ENCODE measurements at places on chromosomes 2 and 18.

GRCh38 chr2:239893236-239893515 lies 132.0 kb downstream of the NDUFA10 start:
- DNase-seq = no peak

DNA sequence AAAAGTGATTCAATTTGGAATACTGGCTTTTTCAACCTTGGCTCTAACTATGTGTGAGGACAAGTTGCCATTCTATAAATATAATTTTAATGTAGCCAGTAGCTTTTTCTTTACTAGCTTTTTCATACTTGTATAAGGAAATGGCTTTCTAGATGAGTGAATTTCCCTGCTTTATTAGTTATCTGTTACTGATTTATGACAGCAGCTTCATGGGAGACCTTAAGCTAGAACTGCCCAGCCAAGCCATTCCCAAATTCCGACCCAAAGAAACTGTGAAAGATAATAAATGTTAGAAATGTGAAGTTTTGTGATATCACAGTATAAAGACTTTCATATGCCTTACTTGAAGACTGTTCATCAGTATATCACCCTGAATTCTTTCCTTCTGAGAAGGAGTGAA lies 32.3 kb downstream of the BABAM2 start:
- DNase-seq = no peak

DNA sequence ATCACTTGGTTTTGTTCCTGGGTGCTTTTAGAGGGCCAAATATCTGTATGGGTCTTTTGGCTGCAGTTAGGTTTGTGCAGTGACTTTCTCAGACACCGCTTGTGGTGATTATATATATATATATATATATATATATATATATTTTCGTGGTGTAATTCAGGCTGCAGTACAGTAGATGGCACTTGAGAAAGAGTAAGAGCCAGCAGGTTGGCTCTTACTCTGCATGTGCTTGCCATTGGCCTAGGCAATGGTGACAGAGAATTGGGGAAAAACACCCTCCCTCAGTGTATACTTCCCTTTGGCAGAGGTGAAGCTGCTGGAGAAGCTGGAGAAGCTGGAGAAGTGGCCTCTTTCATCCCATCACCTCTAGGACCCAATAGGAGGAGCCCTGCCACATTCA lies 22.2 kb upstream of the MYL1 start:
- DNase-seq = no peak

- DNase-seq = peak; percentile 92
These were observed 159.8 kb downstream of the RHBDD1 start for GRCh38 chr2:226995625-226996041.

- no peak for DNase-seq
These were observed 44.4 kb downstream of the MYO3B start for GRCh38 chr2:170222298-170222697.

- DNase-seq = peak; percentile 42
These were observed 71.8 kb downstream of the TNS1 start for GRCh38 chr2:217930761-217931563.

GRCh38 chr2:26465981-26466471 lies 11.9 kb downstream of the OTOF start:
- DNase-seq = no peak

- DNase-seq = peak; percentile 47
These were observed 43.1 kb downstream of the MOGAT1 start for GRCh38 chr2:222714361-222715241.

DNA sequence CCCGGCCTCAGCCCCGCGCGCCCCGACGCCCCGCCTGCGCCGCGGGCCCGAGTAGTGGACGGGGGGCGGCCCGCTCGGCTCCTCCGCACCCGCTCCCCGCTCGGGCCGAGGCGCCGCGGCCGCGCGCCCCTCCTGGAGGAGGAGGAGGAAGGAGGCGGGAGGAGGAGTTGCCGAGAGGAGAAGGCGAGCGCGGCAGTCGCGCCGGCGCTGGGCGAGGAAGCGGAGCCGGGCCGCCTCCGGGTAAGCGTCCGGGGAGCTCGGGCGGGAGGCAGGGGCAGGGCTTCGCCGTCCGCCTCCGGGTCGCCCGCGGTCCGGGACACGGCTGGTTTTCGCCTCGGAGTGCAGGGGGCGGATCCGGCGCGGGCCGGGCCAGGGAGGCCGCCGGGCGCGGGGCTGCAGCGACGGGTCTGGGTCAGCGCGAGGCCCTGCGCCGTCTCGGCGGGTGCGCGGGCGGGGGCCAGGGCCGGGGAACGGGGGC lies at the start of gene SOCS6:
TSS of gene SOCS6 (plus strand) at position 195 of the 478 bp plus-strand sequence. CDS start 35,624 bp downstream, outside the sequence.
- peak; percentile 53 for DNase-seq

- no peak for DNase-seq
These were observed 758.4 kb upstream of the TMEFF2 start for GRCh38 chr2:192953116-192953515.

DNA sequence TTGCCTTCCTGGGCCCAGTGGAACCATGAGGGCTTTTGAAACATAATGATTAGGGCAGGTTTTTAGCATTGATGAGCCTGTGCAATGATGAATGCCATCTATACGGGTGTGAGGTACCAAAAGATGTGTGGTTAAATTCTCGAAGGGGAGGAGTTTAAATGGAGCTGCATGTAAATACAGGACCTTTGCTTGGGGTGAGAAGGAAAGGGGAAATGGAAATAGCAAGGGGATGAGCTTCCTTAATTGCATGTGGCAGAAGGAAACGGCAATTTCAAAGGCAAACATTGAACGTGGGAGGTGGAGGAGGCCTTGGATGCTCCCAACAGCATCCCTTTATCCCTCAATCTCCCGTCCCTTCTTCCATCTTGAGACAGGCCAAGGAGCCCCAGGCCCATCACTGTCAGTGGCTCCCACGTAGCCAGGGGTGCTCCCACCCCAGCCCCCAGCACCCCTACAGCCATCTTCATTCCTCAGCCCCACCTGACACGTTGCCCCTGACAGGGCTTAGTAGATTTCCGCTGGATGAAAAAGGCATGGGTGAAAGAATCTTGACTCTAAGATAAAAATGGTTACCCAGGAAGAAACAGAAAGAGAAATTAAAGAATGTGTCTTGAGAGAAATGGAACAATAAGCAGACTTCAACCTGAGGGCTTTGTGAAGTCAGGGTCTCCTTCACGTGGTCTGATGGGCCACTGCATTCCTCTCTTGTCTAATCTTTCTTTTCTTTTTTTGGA lies 32.5 kb downstream of the INPP5D start:
- no peak for DNase-seq

- DNase-seq = peak; percentile 89
These were observed 17.2 kb upstream of the C2orf74 start for GRCh38 chr2:61144697-61145268.

DNA sequence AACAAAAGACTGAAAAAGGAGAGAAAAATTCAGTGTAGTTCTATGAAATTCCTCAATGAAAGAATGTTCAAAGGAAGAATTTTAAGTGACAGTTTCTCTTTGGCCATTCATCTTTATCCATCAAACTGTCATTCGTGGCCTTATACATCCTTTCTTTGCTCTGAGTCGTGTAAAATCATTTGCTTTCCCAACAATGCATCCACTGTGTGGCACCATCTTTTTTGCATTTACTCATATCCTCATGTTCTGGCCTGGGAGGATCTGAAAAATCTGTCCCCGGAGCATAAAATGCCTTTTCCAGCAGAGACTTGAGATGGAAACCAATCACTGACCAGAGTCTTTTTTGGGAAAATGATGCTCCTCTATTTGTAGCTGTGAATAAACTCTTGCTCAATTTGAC lies 240.3 kb upstream of the ETAA1 start:
- DNase-seq = no peak

DNA sequence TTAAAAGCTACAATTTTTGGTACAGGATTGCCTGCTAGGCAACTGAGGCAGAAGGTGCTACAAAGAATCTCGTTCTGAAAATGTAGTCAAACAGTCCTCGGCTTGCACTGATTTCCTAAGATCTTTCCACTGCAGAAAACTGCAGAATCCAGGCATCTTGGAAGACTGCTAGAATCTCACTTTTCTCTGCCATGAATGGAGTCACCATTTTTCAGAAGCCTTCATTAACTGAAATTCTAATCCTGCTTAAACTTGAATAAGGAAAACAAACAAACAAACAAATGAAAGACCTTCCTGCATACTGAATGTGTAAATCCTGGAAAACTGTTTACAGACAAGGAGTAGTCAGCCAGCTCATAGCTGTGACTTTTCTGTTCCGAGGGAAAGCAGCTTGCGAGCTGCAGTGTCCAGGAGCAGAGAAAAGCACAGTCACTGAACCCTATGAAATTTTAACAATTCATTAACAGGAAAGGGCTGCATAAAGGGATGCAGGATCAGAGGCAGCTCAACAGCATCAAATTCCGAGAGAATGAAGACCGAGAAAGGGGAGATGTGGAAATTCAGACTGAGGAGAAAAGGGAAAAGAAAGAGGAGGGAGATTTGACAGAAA lies 210.5 kb upstream of the PIK3C3 start:
- no peak for DNase-seq

- DNase-seq = no peak
These were observed 50.2 kb downstream of the EMILIN2 start for GRCh38 chr18:2896990-2897389.

DNA sequence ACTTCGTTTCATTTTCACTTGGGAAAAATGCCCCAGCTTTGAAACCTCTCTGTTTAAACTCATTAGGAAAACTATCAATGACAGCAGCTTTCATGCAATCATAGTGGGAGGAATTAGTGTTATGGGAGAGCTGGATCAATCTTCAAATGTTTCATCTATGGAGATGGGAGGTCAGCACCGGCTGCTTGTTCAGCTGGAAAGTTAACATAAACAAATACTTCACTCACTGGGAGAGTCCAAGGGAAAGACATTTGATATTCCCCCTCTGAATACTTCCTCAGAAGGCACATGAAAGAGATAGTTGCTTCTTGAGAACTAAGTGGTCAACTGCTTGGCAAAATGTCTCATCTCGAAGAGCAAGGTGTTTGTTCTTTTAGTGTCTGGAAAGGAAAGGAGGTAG lies 7.3 kb downstream of the LYPD1 start:
- DNase-seq = peak; percentile 69

GRCh38 chr2:11833601-11834000 lies 87.2 kb downstream of the LPIN1 start:
- DNase-seq = peak; percentile 93

GRCh38 chr2:74003494-74004211 lies 18.9 kb downstream of the TET3 start:
- DNase-seq = peak; percentile 69

GRCh38 chr2:132758995-132759394 lies 89.0 kb upstream of the LYPD1 start:
- DNase-seq = no peak

DNA sequence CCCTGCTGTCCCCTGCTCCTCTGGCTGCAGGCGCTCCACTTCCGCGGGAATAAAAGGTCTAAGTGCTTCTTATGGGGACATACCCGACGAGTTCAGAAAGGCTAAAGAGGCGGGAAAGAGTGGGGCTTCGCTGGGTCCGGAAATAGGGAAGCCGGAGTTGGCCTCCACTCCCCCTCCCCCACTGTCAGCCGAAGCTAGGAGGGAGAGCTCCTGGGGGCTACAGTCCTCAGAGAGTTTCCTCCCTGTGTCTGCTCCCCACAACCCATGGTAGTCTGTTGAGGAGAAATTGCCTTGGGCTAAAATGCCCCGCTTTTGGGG lies 7.2 kb downstream of the GAD1 start:
- no peak for DNase-seq

GRCh38 chr2:24885221-24886125 lies 34.6 kb downstream of the ADCY3 start:
- no peak for DNase-seq

- DNase-seq = no peak
These were observed 2.8 kb downstream of the ARID5A start for GRCh38 chr2:96539215-96539920.

- no peak for DNase-seq
These were observed 18.3 kb downstream of the GYPC start for GRCh38 chr2:126674075-126674744.

DNA sequence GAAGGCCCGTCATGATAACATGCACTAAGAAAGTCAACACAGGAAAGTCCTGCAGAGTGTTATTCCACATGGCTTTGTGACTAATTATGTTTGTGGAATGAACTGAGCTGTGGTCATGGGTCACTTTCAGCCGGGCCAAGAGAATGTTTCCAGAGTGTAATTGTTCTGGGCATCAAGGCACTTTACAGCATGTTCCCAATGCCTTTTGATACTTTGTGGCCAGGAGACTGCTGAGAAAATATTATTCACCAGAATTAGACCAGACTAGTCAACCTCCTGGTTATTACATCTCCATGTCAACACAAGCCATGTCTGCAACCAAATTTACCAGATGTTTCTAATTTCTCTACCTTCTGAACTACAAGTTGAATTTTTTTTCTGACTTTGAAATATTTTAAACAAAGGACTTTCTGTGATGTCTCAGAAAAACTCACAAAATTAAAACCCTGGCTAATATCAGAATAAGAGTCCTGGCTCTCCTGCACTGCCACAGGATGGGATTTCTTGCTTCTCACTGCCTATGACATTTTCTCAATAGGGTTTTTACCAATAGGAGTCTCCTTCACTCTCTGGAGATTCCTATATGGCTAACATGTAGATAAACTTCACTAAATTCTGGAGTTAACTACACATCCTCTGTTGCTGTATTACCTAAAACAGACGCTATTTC lies 90.6 kb upstream of the WDR75 start:
- DNase-seq = peak; percentile 99

DNA sequence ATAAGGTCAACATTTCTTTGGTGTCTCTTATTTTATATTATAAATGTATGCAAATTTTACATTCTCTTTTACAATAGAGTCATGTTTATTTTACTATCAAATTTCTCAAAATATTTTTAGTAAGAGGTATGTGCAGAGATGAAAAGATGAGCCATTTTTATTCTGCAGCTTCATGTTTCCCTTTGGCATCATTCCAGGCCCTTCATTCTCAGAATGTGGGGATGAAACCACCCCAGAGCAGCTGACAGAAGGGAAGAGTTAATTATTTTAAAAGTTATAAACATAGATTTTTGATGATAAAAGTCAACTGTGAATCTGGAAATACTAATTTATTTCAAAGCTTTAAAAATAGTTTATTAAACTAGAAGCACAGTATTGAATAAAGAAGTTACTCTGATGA lies 12.8 kb upstream of the FSHR start:
- no peak for DNase-seq

DNA sequence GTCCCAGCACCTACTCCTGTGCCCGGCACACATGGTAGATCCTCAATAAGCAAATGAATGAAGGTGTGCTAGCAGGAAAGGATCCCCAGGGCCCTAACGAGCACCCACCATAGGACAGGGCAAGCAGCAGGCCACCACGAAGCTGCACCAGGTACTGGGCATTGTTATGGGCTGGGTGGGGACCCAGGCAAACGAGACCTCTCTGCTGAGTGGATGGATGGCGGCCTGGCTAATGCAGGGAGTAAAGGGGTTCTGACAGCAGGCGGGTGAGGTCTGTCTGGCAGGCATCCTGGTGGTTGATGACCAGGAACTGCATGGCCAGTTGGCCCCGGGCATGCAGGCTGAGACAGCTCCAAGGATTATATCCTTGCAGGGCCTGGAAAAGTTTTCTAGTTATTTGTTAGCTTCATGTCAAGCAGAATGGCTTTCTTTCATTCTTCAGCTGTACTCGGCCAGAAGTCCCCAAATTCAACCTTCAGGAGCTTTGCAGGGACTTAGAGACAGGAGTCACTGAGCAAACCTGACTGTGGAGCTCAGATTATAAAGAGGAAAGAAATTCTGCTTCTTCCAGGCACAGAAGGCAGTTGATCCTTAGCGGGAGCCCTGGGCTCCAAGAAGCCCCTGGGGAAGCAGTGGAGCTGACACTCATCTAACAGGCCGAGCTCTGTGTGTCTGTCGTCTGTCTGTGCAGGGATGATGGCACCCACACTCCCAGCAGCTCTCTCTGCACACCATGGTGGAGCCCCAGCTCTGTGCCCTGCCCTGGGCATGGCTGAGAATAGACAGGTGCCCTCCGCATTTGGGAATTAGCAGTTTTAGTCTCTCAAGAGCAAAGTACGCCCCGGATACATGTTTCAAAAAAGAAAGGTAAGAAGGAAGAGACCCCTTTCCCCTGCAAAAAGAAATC lies 51.2 kb downstream of the SDC1 start:
- no peak for DNase-seq

Measured in astrocyte (in vitro differentiated cells and primary cell).